ENCODE measurements at places on chromosomes 3 and 15.

DNA sequence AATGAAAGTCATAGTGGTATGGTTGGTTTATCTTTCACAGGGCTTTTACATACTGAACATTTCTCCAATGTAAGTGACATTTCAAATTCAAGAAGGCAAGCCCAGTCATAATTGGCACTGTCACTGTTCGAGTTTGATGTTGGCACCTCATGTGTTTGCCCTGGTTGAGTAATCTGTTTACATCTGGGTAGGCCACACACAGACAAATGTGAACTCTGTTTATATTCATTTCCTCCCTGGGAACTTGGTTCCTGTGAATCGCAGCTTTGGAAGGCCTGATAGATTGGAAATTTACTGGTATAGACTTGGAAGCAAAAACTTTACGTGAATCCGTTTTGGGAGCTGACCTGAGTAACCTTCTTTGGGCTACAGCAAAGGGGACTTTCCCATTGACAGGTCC, 395.2 kb upstream of the AZI2 start:
- DNase-seq = no peak

DNA sequence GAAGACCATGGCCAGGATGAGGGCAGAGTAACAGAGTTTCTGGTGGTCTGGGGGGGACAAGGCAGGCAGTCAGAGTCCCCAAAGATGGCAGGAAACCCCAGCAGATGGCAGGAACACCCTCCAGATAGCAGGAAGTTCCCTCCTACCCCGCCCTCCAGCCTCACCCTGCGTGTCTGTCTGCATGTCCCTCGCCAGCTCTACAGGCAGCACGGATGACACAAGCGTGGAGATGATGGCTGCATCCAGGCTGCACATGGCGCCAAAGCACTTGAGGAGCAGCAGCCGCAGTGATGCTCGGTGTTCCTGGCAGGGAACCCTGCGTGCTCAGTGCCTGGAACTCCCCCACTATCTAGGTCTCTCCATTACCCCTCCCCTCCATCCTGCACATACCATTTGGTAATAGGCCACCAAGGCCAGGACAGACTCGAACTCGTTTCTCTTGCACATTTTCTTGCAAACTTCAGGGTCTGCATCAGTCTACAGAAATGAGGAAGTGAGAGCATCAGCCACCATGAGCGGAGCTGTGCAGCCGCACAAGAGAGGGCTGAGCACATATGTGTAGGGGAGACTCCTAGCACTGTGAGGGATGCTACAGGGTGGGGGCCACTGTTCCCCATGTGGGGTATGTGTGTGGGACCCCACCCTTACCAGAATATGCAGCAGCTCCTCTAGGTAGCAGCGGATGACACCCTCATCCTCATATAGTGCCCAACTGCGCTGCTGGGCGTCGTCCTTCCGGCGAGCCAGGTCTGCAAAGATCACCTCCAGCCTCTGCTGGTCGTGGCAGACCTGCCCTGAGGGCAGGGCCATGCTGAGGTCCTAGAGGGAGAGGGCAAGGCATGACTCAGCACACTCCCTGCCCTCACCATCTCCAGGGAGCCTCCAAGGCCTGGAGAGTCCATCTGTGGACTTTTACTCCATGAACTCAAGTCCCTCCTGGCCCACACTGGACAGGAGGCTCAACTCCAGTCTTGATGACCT, 6.0 kb downstream of the NCKIPSD start:
- no peak for DNase-seq

- DNase-seq = no peak
Measured at GRCh38 chr3:10780243-10780642, 35.8 kb upstream of the SLC6A11 start.

- DNase-seq = no peak
Measured at GRCh38 chr15:37819191-37819590, 115.2 kb upstream of the TMCO5A start.

DNA sequence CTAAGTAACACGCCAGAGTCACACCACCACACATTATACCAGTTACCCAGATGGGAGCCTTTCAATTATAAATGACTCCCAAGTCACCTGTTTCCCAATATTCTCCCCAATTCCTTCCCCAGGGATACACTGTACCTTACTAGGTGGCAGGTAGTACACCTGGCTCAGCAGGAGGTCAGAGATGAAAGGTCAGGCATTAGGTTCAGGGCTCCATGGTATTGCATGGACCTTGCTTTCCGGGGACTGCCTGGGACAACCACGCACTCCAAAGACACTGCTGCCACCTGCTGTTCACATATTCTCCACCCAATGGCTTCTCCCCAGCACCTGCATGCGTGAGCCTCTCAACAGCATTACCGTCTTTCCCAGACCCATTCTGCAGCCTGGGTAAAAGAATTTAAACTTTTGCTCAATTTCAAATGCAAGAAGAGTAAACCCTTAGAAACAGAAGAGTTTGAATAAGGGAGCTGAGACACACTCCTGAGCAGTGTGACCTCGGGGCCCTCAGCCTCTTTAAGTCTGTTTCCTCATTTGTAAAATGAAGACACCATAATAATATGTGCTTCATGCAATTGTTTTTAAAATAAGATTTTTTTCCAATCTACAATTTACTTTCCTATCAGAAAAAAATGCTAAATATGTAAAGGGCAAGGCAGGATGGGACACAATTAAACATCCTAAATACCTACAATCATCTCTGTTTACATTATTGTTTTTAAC, 28.0 kb upstream of the LACTB start:
- peak; percentile 47 for DNase-seq

DNA sequence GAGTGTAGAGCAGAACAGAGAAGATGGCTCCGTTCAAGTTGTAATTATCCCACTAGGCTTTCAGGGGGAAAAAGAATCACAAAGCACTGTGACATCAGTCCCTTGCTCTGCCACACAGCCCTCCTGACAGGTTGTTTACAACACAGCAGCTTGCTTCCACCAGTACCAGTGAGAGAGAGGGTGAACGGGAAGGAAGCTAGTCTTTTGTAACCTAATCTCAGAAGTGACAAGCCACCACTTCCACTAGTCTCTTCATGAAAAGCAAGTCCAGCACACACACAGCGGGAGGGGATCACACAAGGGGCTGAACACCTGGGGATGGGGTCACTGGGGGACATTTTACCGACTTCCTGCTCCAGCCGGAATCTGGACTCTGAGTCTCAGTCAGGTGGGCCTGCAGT, 86.3 kb downstream of the FAM81A start:
- no peak for DNase-seq

DNA sequence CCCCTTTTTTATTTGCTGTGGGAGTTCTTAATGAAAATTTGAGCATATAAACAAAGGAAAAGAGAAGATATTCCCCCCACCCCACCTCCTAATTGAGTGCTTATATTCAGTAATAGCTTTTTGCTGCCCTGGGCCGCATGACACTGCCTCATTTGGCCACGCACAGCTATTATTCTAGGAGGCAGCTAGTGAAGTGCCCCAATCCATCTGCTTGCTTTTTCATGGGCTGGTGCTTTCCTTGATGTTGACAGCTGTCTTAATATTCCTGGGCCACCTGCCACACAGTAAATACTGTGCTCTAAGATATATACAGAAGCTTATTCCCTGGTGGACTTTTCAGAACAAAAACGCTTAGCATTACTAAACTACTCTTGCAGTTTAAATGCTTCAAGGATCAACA, 3.8 kb upstream of the CRYBG3 start:
- no peak for DNase-seq

DNA sequence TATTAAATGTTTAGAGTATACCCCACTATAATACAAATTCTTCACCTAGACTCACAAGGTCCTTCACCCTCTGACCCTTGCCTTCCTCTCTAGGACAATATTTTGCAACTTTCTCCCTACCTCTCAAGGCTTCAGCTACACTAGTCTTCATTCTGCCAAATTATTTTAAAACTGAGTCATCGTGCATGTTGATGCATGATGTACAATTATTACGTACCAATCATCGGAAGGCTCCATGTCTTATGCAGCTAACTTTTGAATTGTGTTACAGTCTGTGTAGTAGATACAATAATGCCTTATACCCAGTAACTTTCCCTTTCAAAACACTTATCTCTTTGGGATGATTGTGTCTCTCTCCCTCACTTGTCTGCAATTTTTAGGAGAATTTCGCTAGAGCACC, 98.5 kb upstream of the ROBO2 start:
- DNase-seq = no peak

DNA sequence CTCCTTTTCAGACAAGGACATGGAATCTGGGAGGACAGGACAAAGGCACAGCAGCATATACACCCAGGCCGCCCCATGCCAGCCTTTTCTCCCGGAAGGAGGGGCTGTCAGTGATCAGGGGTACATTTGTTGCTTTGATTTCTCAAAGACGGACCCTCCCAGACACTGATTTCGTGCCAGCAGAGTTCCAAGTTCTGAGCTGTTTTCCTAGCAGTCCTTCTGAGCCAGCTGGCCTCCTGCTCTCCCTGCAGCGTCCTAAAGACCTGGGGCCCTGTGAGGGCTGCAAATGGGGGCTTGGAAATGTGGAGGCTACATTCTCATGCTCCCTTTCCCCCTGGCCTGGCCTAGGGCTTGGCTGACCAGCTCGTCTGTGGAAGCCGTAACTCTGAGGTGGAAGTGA, 22.3 kb downstream of the CTSH start:
- no peak for DNase-seq

GRCh38 chr15:72285927-72286516, 13.7 kb upstream of the PARP6 start:
- DNase-seq = peak; percentile 31

DNA sequence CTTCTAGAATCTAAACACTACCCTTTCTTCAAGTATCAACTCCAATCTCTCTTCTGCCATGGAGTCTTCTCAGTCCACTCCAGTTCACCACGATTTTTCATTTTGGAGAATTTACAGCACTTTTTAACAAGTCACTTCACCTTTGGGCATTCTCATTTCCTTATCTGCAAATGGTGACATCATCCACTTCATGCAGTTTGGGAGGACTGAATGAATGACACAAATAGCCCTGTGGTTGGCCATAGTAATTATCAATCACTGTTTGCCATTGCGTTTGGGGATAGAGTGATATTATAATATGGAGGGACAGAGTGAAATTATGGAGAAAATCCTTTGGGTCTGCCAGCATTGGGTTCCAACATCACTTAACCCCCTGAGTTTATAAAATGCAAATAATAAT, 38.0 kb upstream of the TM4SF1 start:
- DNase-seq = no peak

DNA sequence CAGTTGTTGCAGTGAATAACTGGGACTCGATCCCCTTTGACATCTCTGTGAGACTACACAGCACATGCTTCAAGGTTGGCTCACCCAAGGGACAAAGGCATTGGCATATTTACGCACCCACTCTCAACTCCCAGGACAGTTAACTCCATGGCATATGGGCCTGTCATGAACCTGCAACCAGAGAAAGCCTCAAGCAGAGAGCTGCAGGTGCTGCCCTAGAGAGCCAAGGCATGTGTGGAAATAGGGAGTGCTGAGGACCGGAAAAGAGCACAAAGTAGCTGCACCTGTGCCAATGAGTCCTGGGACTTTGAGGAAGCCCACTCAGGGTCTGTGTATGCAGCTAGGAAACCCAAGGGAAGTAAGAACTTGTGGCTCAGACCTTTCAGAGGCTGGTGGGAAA, 32.9 kb upstream of the SLC24A5 start:
- no peak for DNase-seq

GRCh38 chr3:117893638-117894037, 1141.0 kb downstream of the IGSF11 start:
- no peak for DNase-seq

DNA sequence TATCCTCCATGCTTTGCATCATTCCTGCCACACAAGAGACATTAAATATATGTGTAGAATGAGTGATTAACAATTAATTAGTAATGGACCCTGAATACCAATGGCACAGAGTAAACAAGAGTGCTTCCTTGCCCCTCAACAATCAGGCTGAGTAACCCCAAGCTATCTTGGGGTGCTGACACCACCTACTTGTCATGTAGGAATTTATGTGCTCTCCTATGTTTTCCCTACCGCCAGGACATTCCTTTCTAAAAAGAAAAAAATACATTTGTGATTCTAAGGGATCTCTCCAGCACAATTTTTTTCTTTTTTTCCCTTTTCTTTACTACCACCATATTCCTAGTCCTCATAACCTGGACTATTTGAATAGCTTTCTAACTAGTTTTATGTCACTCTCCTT, 449.1 kb downstream of the MFSD1 start:
- no peak for DNase-seq

- DNase-seq = no peak
Measured at GRCh38 chr15:48285329-48286214, 45.7 kb upstream of the DUT start.

DNA sequence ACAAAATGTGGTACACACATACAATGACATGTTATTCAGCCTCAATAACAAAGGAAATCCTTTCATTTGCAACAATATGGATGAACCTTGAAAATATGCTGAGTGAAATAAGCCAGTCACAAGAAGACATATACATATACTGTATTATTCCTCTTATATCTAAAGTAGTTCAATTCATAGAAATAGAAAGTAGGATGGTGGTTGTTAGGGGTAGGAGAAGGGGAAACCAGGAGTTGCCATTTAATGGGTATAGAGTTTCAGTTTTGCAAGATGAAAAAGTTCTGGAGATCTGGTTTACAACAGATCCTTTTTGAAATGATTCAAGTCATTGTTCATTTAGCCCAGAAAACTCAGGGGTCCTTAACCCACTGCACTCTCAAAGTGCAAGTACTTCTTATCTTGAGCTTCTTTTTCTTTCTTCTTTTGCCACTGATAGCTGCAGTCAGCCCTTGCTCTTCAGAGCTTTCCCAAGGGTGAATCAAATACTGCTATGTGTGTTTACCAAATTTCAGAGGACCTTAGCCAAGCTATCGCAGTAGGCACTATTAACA, 208.0 kb upstream of the EOMES start:
- DNase-seq = no peak

GRCh38 chr3:23624305-23624704, 181.4 kb upstream of the UBE2E1 start:
- no peak for DNase-seq

DNA sequence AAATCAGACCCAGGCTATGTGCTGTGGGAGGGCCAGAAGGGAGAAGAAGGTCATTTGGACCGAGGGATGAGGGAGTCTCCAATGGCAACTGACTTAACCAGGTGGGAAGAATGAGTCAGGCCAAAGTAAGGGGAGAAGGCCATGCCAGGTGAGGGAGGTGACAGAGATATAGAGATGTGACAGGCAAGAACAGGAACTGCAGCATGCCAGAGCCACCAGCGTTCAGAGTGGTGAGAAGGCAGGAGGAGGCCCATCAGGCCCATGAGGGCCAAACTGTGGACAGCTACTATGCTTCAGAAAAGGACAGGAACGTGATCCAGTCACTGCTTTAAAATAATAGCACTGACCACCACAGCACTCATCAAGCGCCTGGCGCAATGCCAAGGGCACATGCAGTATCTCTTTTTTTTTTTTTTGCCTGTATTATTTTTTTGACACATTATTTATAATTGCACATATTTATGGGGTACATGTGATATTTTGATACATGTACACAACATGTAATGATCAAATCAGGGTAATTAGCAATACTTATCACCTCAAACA, 154.3 kb upstream of the IGF1R start:
- DNase-seq = no peak
